HepG2 (cell line): ENCODE measurements at places on chromosomes 6 and 20. TPM values are rescaled to one million over a fixed set of nuclear protein-coding genes. Genes with fewer than 3 reads are reported as not detected.

Gene WASF1
- 13.2 and 17.3 TPM in 2 replicates for polyA plus RNA-seq

Gene CDC40
- polyA plus RNA-seq, result 7.9 and 11.4 TPM in 2 replicates

Gene SERPINB1
- 48.7 and 60.5 TPM in 2 replicates for polyA plus RNA-seq

Gene CLPSL1
- not detected in 2 replicates for polyA plus RNA-seq

Gene SEMG1
- not detected in 2 replicates for polyA plus RNA-seq

Gene BFSP1
- 0.24 and 0.26 TPM in 2 replicates for polyA plus RNA-seq

Gene ARFGEF2
- 44.0 and 44.6 TPM in 2 replicates for polyA plus RNA-seq

Gene RPS6KA2
- 0.38 and 0.47 TPM in 2 replicates for polyA plus RNA-seq

Gene DZANK1
- polyA plus RNA-seq, result 2.6 and 3.2 TPM in 2 replicates

DNA sequence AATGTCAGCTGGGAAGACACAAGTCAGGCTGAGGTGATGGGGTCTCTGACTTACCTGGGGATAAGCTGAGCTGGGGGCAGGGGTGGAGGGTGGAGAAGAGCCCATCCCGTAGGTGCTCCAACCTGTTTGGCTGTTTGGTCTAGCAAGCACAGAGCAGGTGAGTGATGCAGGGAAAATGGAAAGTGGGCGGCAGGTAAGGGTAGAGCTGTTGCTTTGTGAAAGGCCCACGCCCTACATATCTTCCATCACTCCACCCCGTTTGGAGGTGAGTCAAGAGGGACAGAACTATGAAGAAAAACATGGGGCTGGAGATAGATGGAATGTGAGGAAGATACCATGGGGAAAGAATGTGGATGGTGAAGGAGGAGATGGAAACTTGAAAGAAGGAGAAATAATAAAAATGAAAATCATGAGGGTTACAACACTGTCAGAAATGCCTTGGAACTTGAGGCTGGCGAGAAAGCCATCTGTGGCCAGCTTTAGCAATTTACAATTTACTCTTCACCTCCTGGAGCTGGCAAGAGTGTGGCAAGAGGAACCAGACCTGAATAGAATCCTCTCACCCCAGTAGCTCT lies 1.3 kb downstream of the LY6G6C start:
- no peak for DNase-seq
- H3K27ac ChIP-seq, result no peak overlapping the region
- peaks cover 9% of the 10 kb centered on the region for H3K4me1 ChIP-seq
- peaks cover 39% of the 10 kb centered on the region; the same call in 2 of the 3 replicates for H3K27me3 ChIP-seq
- H3K36me3 ChIP-seq, result no peaks in the 10 kb centered on the region

GRCh38 chr20:37222086-37222485 lies 39.5 kb downstream of the GHRH start:
- no peaks in the 10 kb centered on the region for H3K27me3 ChIP-seq
- H3K4me1 ChIP-seq, result peaks cover 10% of the 10 kb centered on the region

GRCh38 chr6:99236010-99236409 lies 113.5 kb downstream of the FAXC start:
- no peak for DNase-seq
- no peak overlapping the region for H3K27ac ChIP-seq
- H3K4me1 ChIP-seq, result no peaks in the 10 kb centered on the region
- H3K27me3 ChIP-seq, result no peaks in the 10 kb centered on the region
- no peak overlapping the region for H3K4me3 ChIP-seq

GRCh38 chr20:36775826-36776225 lies 2.3 kb upstream of the DSN1 start:
- H3K27me3 ChIP-seq, result peaks cover 2% of the 10 kb centered on the region; the same call in 1 of the 2 replicates
- H3K4me3 ChIP-seq, result no peak overlapping the region
- no peak overlapping the region for H3K27ac ChIP-seq
- peaks cover 37% of the 10 kb centered on the region for H3K4me1 ChIP-seq

GRCh38 chr6:129100164-129100563 lies 217.2 kb downstream of the LAMA2 start:
- H3K27ac ChIP-seq, result no peak overlapping the region
- no peaks in the 10 kb centered on the region for H3K4me1 ChIP-seq
- H3K27me3 ChIP-seq, result no peaks in the 10 kb centered on the region; the same call in 1 of the 2 replicates
- no peaks in the 10 kb centered on the region for H3K36me3 ChIP-seq

DNA sequence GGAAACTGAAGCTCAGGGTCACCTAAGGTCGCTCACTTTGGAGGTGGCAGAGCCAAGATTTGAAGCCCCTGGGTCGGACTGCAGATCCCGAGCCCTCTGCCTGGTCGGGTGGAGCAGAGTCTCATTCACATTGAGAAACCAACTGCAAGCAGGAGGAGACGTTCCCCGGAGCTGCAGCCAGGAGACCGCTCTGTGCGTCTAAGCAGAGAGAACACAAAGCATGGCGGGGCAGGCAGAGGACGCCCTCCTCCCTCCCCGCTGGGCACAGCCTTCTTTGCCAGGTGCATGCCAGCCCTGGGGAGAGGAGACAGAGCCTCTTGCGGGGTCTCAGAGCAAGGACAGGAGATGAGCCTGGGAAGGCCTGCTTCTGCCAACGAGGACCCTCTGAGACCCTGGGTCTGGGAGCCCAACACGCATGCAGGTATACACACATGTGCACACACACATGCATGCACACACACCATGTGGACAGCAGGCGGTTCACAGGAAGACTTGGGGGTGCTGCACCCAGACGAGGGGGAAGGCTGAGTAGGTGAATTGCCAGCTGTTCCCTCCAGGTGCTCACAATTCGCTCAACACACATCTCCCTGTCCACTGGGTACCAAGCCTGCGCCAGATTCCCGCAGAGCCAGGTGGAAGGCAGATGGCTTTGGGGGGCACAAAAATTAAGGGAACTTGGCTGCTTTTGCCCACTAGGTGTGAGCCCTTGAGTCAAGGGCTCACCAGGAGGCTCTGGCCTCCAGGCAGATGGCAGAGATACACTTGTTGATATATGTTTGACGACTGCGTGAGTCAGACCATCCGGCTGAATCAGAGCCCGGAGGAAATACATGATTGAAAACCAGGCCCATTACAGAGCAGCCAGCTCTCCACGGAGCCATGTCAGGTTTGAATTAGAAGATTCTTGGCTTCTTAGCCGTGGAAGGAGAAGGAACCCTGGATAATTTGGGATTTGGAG lies 5.5 kb upstream of the NTSR1 start:
- no peak overlapping the region for H3K4me3 ChIP-seq
- peaks cover 42% of the 10 kb centered on the region for H3K27me3 ChIP-seq
- H3K36me3 ChIP-seq, result no peaks in the 10 kb centered on the region
- H3K27ac ChIP-seq, result no peak overlapping the region
- DNase-seq, result peak; percentile 48
- H3K4me1 ChIP-seq, result peaks cover 8% of the 10 kb centered on the region; the same call in 1 of the 2 replicates

DNA sequence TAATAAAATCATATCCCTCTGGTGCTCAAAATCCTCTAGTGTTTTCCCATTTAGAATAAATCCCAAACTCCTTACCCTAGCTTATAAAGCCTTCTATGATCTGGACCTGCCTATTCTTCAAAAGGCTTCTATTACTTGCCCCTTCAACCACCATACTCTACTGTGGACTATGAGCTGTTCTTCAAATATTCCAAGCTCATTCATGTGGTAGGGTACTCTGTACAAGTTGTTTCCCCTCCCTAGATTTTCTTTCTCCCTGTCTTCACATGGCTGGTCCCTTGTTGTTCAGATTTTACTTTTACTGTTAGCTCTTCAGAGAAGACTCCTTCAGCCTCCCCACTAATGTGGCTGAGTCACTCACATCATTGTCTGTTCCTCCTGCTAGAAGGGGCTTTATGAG lies 193.2 kb downstream of the OGFRL1 start:
- H3K36me3 ChIP-seq, result no peaks in the 10 kb centered on the region
- no peaks in the 10 kb centered on the region for H3K27me3 ChIP-seq
- no peak for DNase-seq
- no peak overlapping the region for H3K27ac ChIP-seq

DNA sequence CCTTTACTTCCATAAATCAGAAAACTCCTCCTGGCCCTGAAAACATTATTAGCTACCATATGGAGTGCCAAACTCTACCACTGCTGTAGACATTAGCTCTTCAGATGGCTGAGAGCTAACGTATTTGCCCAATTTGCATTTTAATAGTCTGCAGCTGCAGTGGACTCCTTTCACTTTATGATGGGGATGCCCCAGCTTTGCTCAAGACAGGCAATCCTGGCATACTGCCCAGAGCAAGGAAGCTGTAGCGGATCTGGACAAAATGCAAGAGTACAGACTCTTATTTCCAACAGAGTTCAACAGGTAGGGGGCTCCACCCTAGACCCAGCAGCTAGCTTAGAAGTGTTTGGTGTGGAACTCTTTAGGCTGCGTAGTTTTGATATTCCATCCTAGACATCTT lies 246.7 kb downstream of the FOXC1 start:
- H3K4me1 ChIP-seq, result no peaks in the 10 kb centered on the region
- no peak overlapping the region for H3K27ac ChIP-seq
- no peaks in the 10 kb centered on the region for H3K27me3 ChIP-seq
- no peak overlapping the region for H3K4me3 ChIP-seq

GRCh38 chr6:155349129-155349528 lies 34.8 kb upstream of the TFB1M start:
- H3K4me3 ChIP-seq, result no peak overlapping the region
- DNase-seq, result no peak
- H3K36me3 ChIP-seq, result no peaks in the 10 kb centered on the region
- H3K27ac ChIP-seq, result no peak overlapping the region

DNA sequence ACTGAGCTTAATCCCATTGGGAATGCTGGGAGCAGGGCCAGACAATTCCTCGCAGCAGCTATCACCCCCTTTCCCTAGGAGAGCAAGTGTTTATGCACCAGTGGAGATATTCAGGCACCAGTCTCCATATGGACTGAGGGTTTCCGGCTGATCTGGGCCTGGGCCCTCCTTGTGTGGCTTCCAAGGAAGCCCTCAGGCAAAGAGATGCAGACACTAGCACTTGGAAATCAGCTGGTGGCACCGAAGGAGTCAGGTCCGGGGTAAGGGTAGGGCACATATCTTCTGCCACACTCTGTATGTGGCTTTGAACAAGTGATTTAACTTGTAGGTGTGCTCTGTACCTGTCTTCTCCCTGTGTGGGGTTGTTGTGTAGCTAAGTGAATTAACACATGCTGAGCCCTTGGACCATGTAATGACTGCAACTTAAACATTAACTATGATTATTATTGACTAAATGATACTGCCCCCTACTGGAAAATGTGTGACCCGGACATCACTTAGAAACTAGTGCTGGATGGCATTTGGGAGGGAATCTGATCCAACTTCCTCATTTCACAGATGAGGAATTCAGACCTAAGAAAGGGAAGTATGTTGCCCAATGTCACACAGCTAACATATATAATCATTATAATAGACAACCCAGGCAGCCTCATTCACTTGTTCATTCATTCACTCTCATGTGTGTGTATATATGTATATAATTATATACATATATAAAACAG lies 19.3 kb upstream of the WFDC2 start:
- no peaks in the 10 kb centered on the region for H3K27me3 ChIP-seq
- peaks cover 6% of the 10 kb centered on the region for H3K4me1 ChIP-seq
- no peak overlapping the region for H3K27ac ChIP-seq
- H3K36me3 ChIP-seq, result no peaks in the 10 kb centered on the region
- DNase-seq, result peak; percentile 66
- H3K4me3 ChIP-seq, result no peak overlapping the region

- no peak overlapping the region for H3K27ac ChIP-seq
- peak; percentile 71 for DNase-seq
- peaks cover 13% of the 10 kb centered on the region for H3K36me3 ChIP-seq
- peaks cover 7% of the 10 kb centered on the region for H3K4me1 ChIP-seq
- H3K4me3 ChIP-seq, result no peak overlapping the region
These were observed 93.2 kb downstream of the GMPR start for GRCh38 chr6:16331384-16332174.

- no peaks in the 10 kb centered on the region for H3K36me3 ChIP-seq
- 0 out of 3 replicates have a peak, but pooled peaks cover 3% of the 10 kb centered on the region for H3K27me3 ChIP-seq
- H3K27ac ChIP-seq, result no peak overlapping the region
- peak; percentile 72 for DNase-seq
- peak overlapping the region; percentile 36; the same call in 1 of the 2 replicates for H3K4me3 ChIP-seq
These were observed 5.5 kb upstream of the BAK1 start for GRCh38 chr6:33585403-33586107.
